H4 (cell line): ENCODE measurements at places on chromosomes 4 and X.

- DNase-seq, result no peak
Measured at GRCh38 chr4:3860913-3861636, 94.9 kb downstream of the ADRA2C start.

DNA sequence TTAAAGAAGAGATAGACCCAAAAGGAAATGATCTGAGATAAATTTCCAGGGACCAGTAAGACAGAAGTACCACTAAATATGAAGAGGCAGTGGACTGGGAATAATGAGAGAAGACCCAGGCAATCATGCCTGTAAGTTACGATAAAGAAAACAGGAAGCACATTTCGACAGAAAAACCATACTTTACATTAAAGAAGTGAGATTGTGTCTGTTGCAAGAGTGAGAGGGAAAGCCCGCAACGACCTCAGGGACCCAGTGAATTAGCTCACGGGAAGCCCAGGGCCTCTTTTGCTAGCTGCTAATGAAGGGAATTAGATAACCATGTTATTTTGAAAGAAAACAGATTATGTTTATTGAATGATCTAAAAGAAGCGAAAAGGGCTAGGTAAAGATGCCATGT lies 28.9 kb upstream of the ACSL1 start:
- no peak for DNase-seq

DNA sequence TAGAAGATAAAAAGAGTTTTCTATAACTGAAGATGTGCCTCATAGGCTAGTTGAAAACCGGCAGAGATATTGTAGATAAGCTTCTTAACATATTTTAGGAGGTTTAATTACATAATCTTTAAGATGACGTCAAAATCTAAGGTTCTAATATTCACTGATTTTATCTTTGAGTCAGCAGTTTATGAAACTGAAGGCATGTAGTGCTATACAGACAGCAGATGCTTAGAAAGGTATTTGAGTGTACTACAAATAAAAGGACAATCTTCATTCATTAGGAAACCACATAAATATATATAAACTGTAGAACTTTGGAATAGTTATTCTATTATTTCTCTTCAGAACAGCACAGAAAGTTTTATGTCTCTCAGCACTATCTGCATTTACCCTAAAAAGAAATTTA lies 504.8 kb downstream of the IL15 start:
- no peak for DNase-seq

DNA sequence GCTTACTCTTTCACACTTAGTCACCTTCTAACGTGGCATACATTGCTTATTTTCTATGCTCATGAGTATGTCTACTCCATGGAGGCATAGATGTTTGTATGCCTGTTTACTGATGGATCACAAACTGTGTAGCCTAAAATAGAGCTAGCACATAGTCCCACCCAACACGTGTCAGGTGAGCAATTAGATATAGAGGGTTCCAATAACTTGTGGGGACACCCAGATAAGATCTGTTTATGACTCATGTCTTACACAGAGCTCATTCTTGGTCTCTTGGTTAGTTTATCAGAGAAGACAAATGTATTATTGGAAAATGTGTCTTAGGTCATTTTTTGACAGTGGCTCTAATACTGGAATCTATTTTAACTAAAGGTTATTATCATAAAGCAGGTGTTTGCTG lies 6.8 kb downstream of the ZFP42 start:
- DNase-seq, result no peak

- DNase-seq, result peak; percentile 85
Measured at GRCh38 chr4:158809611-158810486, 41.0 kb downstream of the FNIP2 start.

DNA sequence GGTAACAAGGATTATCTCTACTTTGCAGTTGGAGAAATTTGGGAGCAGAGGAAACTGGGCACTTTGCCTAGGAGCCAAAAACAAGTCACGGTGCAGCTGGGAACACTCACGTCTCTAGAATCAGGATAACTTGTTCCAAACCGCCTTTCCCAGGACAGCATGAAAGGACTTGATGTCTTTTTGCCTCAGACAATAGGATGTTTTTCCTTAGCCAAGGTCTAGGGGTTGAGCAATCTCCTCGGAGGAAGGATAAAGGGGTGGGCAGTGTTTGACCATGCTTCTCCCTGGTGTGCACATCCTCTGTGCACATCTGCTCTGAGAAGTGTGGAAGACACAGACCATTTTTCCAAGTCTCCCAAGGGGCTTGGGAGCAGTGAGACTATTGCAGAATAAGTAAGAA lies 1.7 kb upstream of the SPARCL1 start:
- no peak for DNase-seq

GRCh38 chrX:84064814-84065213 lies 123.2 kb downstream of the RPS6KA6 start:
- DNase-seq, result no peak

GRCh38 chr4:113540859-113541258 lies 220.7 kb downstream of the CAMK2D start:
- DNase-seq, result no peak

- DNase-seq, result no peak
Measured at GRCh38 chr4:140673729-140674128, 82.5 kb downstream of the TBC1D9 start.

GRCh38 chr4:139246166-139246565 lies 33.9 kb downstream of the MGARP start:
- no peak for DNase-seq

- peak; percentile 62 for DNase-seq
Measured at GRCh38 chrX:38347136-38347535, 5.3 kb upstream of the OTC start.

DNA sequence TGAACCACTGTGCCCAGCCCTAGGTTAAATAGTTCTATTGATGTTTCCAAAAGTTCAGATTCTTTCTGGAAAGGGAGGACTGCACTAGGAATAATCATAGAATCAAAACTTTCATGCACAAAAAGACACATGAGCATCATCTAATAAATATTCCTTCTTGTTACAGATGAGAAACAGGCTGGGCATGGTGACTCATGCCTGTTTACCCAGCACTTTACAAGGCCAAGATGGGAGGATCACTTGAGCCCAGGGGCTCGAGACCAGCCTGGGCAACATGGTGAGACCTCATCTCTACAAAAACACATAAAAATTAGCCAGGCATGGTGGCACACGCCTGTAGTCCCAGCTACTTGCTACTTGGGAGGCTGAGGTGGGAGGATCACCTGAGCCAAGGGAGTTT lies 27.7 kb downstream of the LARP7 start:
- no peak for DNase-seq

- peak; percentile 17 for DNase-seq
Measured at GRCh38 chr4:39046249-39046648, 14.0 kb upstream of the TMEM156 start.

- DNase-seq, result no peak
Measured at GRCh38 chr4:100362366-100362765, 155.5 kb downstream of the EMCN start.

DNA sequence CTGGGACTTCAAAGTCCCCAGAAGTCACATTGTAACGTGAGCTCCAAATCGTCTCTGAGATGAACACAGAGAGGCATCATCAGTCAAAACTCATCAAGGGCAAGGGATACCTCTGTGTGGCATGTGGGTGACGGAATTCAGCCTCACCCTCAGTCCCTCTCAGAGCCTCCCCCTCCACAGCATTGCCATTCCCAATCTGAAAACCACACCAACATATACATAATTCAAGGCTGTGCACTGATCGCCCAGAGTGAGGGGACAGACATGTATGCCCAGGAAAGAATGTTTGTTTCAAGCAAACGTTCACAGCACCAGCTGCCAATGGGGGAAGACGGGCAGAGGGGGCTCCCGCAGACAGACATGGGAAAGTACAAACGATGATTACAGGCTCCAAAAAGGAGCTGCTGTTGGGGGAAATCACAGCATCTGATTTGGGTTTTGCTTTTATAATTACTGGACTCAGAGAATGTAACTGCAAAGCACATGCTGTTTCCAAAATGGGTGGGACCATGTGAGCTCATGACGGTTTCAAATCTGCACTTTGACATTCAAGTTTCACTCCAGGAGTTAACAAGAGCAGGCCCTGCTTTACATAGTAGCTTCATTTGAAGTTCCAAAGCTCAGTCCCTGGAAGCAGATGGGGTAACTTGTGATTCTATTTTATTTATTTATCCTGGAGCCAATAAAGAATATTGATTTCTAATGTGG lies 88.3 kb downstream of the CLCN4 start:
- no peak for DNase-seq

DNA sequence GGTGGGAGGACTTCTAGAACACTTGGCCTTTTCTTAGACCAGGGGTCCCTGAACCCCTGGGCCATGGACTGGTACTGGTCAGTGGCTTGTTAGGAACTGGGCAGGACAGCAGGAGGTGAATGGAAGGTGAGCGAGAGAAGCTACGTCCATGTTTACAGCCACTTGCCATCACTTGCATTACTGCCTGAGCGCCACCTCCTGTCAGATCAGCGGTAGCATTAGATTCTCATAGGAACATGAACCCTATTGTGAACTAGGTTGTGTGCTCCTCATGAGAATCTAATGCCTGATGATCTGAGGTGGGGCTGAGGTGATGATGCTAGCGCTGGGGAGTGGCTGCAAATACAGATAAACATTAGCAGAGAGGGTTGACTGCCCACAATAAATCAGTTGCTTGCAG lies 100.9 kb upstream of the IGFBP7 start:
- no peak for DNase-seq

DNA sequence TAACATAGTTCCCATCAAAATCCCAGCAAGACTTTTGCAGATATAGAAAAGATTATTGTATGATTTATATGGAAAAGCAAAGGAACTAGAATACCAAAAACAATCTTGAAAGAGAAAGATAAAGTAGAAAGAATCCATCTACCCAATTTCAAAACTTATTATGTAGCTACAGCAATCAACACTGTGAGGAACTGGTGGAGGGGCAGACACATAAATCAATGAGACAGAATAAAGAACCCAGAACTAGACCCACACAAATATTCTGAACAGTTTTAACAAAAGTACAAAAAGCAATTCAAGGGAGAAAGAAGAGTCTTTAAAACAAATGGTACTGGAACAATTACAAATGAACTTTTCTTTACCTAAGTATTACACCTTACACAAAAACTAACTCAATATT lies 67.0 kb downstream of the LRBA start:
- no peak for DNase-seq

DNA sequence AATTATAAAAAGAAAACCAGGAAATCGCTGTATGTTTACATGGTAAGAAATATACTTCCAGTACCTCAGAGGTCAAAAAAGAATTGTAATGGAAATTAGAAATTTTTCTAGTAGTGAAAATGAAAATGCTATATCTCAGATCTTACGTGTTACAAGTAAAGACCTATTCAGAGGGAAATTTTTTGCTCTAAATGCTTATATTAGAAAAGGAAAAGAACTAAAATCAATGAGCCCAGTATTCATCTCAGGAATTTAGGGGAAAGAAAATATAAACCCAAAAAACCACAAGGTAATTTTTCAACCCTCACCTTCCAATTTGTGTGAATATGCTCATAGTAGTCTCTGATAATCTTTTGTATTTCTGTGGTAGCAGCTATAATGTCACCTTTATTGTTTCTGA lies 145.6 kb downstream of the RAP1GDS1 start:
- no peak for DNase-seq

GRCh38 chrX:136176399-136176825 lies 29.1 kb downstream of the FHL1 start:
- DNase-seq, result peak; percentile 78

DNA sequence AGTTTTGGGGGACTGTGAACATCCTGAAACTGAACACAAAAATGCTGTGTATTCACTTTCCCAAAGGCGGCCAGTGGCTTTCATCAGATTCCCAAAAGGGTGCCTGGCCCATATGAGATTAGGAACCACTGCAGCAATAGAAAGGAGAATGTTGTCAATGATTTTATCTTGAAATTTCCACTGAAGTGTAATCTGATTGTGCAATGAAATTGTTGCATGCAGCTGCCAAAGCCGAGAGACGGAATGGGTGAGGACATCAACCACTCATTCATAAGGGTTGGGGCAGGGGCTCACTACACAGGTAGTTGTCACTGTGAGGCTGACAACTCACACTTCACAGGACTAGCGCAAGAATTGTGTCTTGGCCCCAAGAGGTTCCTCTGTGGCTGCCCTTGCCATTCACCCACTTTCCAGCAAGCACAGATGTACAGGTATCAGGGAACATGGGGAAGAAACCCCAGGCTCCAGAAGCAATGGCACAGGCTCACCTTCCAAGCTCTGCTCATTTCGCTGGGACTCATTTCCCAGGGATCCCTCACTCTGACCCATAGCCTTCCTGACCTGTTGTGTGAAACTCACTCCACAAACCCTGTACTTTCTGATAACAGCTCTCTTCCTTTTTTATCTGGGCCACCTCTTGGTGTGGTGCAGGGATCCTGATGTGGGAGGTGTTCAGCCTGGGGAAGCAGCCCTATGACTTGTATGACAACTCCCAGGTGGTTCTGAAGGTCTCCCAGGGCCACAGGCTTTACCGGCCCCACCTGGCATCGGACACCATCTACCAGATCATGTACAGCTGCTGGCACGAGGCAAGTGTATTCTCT lies 48.8 kb downstream of the BMX start:
- DNase-seq, result no peak

- peak; percentile 5 for DNase-seq
Measured at GRCh38 chrX:13598877-13599276, 29.5 kb downstream of the EGFL6 start.

DNA sequence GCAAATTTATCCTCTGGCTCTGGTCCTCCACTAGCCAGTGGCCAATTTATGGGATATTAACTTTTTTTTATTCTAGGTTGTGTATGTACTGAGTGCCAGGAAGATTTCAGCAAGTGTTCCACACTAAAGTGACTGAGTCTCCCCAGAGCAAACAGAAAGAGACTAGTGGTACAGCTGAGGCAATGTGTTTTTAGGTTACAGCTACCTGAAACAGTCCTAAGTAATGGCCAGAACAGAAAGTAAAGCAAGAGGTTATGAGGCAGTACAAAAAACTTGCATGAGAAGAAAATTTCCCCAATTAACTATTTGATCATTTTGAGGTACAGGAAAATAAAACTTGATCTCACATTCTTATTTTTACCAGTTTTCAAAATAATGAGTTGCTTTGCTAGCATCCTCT lies 31.2 kb downstream of the PRDM8 start:
- DNase-seq, result no peak

- DNase-seq, result no peak
Measured at GRCh38 chr4:76943129-76943620, 6.4 kb upstream of the SEPTIN11 start.

- DNase-seq, result no peak
Measured at GRCh38 chr4:8340781-8341241, 71.3 kb downstream of the HTRA3 start.
